Stimulated activated CD8-positive, alpha-beta memory T cell treated with anti-CD3 and anti-CD28 coated beads, Interleukin-15, amount 100 ng/mL, for 48 hours (primary cell): ENCODE measurements at places on chromosomes 12 and 14.

GRCh38 chr14:88422919-88423650, 37.6 kb downstream of the SPATA7 start:
- no peak for DNase-seq

DNA sequence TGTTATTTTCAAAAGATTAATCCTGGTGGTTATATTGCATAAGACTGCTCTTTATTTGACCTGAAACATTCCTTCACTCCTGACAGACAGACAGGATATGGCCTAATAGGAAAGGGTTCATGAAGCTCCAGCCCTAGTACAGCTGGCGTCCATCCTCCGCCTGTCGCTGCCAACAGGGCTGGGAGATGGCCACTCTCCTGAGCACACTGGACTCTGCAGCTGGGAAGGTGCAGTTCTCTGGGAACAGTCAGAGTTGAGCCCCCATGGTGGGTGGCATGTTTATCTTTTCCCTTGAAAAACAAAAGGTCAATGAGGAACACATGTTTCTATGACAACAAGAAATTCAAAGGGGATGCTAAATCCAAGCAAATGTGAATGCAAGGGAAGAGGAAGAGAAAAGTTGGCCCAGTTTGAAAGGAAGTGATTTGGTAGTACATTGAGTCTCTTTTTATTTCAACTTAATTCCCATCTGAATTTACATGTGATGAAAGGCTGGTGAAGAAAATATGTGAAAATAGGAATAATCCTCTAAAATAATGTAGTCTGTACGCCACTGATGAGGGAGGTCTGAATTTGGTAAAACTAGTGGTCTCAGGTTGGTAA, 89.9 kb upstream of the DCN start:
- no peak for DNase-seq

GRCh38 chr14:56162476-56162875, 44.3 kb downstream of the PELI2 start:
- no peak for DNase-seq

- no peak for DNase-seq
Measured at GRCh38 chr12:131897875-131898274, 3.5 kb downstream of the ULK1 start.

GRCh38 chr12:20370866-20371519, 2.7 kb downstream of the PDE3A start:
- DNase-seq = no peak

- no peak for DNase-seq
Measured at GRCh38 chr12:46521145-46521544, 148.6 kb upstream of the SLC38A2 start.

DNA sequence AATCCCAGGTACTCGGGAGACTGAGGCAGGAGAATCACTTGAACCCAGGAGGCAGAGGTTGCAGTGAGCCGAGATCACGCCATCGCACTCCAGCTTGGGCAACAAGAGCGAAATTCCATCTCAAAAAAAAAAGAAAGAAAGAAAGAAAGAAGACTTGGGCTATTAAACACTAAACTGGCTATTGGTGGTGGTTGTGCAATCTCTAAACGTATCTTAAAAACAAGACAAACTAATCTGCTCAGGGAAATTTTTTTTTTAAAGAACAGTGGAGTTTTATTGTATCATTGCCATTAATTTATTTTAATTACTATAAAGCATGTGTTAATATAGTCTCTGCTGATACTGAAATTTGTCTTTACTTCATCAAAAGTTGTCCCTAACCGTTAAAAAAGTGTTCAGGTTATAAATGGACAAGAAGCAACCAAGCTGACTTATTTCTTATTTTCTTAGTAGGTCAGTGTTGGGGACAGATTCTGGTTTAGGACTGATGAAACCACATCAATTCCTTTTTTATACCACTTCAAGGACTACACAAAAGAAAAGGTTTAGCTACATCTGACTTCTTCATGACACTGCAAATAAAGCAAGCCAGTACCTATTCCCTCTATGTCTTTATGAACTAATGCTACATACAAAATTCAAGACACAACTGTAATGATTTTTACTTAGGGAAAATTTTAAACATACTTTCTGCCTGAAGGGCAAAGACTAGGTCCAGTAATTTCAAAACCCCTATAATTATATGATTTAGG, 68.7 kb upstream of the KRAS start:
- no peak for DNase-seq

GRCh38 chr12:85283560-85283959, 3.5 kb downstream of the ALX1 start:
- DNase-seq = no peak

DNA sequence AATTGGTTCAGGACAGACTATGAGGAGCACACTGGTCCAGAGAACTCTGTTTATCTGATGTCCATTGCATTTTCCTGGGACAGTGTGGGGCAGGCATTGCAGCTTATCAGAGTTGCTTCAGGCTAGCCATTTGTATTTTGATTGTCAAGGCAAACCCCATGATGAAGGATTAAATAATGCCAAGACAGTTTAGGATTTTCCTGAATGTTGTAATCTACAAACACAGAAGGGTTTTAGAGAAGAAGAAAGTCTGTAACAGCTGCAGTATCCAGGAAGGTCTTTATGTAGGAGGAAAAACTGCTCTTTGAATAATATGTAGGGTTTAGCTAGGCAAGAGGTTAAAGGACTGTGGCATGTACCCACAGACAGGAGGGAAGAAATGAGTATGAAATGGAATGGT, 32.2 kb upstream of the UNC79 start:
- no peak for DNase-seq

- DNase-seq = no peak
Measured at GRCh38 chr12:68809190-68810026, 1.4 kb downstream of the MDM2 start.

- no peak for DNase-seq
Measured at GRCh38 chr12:95416111-95416636, 57.8 kb upstream of the METAP2 start.

DNA sequence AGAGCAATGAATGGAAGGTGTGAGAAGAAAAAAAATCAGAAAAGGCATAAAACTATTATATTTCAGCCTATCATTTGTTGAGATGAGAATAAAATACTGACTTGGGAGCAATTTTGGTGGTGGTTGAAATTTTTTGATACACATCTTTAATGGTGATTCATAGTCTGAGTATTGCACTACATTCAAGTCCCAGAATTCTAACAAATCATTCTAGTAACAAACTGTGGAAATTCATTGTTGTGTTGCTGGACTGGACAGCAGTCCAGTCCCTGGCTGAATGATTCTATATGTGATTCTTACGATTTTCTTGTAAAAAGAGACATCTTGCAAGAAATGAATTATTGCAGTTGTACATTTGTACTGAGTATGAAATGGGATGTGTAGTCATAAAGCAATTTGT, 268.6 kb downstream of the TRHDE start:
- no peak for DNase-seq

DNA sequence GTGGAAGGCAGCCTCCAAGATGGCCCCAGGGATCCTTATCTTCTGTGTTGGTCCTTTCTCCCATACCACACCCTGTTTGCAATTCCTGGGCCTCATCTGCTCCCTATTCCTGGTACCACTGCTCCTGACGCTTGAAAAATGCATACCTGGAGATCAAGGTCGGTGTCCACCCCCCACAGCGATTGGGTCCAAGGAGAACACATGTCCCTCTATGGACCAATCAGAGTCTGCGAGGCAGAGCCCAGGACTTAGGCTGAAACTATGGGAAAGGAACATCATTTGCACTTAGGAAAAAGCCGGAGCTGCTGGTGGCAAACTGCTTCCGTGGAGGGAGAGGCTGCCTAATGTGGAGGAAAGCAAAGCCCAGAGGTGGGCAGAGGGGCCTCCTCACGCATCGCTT, 33.3 kb upstream of the ITPK1 start:
- DNase-seq = no peak

DNA sequence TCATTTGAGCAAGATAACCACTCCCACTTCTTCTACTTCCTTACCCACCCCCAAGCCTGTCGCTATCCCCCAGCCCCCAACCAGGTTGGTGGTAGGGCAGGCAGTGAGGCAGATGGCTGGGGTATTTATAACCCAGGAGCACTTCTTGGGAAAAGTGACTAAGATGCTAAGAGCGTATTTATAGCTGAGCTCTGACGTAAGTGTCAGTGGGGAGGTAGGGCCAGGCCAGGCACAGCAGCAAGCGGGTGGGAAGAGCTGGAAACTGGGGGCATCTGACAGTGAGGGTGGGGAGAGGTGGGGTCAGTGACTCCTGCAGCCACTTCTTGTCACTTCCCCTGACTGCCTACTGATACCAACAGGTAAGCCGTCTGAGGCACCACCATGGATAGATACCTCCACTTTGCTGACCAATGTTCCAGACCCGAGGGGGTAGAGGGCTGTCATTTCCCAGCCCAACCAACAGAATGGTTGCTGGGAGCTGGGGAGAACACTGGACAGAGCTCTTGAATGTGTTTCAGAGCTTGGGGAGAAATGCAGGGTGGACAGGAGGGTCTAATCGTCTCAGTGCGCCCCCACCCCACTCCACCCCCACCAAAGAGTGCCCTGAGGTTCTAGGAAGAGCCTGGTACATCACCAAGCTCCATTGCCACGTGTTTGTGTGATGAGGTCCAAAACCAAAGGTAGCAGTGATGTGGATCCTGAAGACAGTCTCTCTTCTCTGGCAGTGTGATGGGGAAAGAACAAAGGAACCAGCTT, 2.7 kb upstream of the INHBE start:
- DNase-seq = no peak

DNA sequence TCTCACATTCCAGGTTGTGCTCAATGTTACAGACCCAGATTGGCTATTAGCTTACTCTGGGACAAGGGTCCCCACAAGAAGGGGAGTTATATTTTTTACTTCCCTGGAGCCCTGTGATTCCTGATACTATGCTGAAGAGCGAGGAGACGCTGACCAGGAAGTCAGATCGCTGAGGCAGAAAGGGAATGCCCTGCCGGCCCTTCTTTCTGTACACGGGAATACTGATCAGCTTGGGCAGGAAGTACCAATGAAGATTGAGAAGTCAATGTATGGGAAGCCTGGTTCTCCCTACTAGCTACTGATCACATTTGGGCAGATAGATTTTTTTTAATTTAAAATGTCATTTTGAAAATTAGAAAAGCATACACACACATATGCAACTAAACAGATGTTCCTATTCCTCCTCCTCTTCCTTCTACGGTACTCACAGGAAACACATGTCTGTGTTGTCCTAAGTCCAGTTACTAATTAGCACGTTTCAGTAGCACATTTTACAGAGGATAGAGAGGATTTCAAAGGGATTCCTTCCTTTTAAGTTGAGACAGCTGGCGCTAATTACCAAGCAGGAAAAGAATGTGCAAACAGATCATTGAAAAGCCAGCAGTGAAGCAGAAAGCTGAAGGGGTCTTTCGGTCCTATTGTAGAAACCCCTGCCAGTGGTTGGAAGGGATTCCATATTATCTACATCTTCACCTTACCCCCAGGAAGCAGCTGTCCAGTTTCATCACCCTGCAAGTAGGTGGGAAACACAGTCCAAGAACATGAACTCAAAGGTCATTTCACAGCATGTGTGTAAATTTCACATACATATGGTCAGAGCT, 292.4 kb downstream of the DUSP6 start:
- DNase-seq = no peak

GRCh38 chr14:96252323-96252998, 3.5 kb upstream of the BDKRB1 start:
- no peak for DNase-seq

DNA sequence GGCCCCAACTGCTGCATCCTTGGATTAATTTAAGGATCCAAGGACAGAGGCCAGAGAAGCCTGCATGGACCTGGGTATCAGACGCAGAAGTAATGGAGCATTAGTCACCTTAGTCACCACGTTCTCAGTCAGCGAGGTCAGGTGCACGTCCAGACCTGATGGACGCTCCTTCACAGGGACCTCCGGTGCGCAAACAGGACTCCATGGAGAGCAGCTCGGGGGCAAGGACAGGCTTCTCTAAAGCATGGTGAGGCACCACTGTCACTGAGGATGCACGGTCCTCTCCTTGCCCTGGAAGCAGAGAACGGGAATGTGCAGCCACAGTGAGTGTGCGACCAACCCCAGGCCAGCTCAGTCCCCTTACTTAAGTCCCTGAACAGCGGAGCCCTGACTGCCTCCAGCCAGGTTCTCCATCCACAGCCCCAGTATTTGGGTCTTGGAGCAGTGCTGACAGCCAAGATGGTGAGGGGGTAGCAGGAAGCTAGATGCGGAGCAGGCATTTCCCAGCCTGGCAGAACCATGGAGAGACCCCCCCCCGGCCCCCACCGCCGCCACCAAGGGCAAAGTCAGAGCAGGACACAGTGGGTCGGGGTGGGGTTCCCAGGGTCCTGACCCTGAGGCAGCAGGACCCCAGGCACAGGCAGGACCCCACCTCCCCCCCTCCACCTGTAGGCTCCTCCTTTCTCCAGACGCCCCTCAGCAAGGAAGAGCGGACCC, 253.4 kb upstream of the SFSWAP start:
- no peak for DNase-seq

DNA sequence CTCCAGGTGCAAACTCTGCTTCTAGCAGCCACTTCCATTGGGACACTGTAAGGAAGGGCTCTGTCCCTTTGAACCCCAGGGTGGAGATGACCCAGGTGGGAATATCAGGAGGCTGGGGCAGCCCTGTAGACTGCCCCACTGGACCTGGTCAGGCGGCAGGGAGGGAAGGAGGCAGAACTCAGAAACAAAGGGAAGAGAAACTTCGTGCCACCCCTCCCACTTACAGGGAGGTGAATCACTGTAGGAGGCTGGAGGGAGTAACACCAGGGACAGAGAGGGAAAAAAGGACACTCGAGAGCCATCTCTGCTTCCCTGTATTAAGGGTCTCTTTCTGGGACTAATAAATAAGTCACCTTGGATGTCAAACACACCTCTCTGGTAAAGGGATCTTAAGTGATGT, 37.4 kb downstream of the ISCA2 start:
- DNase-seq = no peak

- DNase-seq = no peak
Measured at GRCh38 chr14:99556134-99556791, 47.7 kb downstream of the CCDC85C start.

DNA sequence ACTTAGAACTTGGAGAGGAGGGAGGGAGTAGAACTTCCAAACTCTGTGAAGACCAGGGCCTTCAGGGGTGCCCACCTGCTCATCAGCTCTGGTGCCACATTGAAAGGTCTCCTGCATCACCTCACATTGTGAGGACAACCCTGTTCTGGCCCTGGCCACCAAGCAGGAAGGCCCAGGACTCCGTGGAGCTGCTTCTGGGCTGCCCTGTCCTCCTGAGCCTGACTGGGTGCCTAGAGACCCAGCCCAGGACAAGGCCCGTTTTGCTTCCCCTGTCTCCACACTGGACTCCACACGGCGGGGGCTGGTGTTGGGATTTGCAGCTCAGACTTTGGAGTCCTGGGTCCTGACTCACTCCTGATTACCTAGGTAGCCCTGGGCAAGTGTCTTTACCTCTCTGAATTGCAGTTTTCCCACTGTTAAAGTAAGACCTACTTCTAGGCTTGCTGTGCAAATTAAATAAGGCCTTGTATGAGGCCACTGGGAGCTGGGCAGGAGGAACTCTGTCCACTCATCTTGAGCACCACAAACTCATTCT, 12.5 kb upstream of the KRT82 start:
- DNase-seq = no peak

GRCh38 chr12:70386771-70387170, 20.7 kb downstream of the KCNMB4 start:
- DNase-seq = no peak

- DNase-seq = no peak
Measured at GRCh38 chr14:104360501-104360900, 219.1 kb upstream of the C14orf180 start.

GRCh38 chr12:113923251-113923650, 42.9 kb downstream of the RBM19 start:
- DNase-seq = no peak

- DNase-seq = no peak
Measured at GRCh38 chr12:124637581-124637981, 70.2 kb upstream of the NCOR2 start.

- no peak for DNase-seq
Measured at GRCh38 chr12:52010692-52011601, 4.2 kb downstream of the TAMALIN start.
